GM04503 (cell line): ENCODE measurements at places on chromosomes 6 and 20.

GRCh38 chr20:51596668-51597388, 54.3 kb upstream of the NFATC2 start:
- DNase-seq, result no peak

DNA sequence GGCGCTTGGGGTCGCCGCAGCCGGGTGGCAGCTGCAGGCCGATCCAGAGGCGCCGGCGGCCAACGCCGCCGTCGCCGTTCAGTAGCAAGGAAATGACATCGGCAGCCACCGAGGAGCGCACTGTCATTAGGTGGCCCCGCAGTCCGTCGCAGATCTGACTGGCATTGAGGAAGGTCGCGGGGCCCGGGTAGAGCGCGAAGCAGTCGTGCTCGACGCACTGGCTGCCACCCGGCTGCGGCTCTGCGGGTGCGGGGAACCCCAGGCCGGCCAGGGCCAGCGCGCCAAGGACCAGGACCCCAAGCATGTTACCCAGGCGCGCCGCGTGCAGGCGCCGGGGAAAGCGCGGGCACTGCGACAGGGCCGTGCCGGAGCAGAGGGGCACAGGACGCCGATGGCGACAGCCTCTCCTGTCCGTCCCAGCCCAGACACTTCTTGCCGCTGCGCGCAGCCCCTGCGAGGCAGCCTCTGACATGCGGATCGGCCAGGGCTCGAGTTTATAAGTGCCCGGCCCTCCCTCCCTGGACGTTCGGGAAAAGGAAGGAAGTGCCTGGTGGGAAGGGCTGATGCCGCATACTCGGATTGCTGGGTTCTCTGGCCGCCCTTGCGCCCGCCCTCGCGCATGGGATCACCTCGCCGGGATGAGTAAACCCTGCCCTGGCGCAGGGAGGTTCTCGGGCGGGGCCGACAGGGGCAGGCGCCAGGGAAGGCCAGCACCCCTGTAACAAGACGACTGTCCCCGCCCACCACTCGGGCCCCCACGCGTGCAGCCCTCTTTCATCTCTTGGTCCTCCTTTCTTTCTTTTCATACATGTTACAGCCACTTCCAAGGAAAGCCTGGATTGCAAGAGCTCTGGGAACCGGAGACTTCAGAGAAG, at the start of gene THBD:
THBD (minus strand) TSS at position 472 of the 875 bp plus-strand sequence; CDS start at position 304, 168 bp downstream.
- DNase-seq, result no peak

DNA sequence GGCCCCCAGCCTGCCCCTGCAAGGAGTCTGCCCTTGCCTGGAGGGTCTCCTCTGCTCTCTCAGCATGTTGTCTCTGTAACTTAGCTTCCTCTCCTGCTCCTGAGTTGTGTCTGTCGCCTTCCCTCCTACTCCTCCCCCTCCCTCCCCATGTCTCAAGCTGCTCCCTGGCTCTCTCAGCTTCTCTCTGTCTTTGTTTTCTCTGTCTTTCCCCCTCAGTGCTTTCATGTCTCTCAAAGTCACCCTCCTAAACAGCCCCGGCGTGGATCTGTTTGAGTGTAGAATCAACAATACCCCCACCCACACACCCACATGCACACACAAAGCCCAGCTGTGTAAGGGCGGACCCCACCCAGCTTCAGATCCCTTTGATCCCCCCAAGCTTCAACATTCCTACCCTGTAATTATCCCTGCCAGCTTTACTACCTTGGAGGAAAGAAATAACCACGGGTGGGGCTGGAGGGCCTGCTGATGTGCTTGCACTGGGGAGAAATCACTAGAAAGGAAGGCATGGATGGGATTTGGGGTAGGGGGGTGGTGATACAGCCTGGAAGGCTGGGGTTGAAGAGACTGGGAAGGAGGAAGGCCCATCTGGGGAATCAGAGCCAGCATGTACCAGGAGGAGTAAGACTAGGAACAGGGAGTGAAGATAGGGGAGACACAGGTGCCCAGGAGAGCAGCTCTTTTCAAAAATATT, 1.0 kb upstream of the LY6G6D start:
- no peak for DNase-seq

GRCh38 chr20:3797592-3798372, 1.7 kb downstream of the CDC25B start:
- DNase-seq, result no peak
